ENCODE measurements at places on chromosomes 16 and 17. TPM values are rescaled to one million over a fixed set of nuclear protein-coding genes. Genes with fewer than 3 reads are reported as not detected.

Gene SLC52A1
- total RNA-seq, result 0.23 TPM

Gene SOX9
- not detected for total RNA-seq

GRCh38 chr17:45052052-45052772 is 780 bp upstream of the DCAKD start:
- H3K36me3 ChIP-seq, result peaks cover 10% of the 10 kb centered on the region
- H3K27me3 ChIP-seq, result peaks cover 2% of the 10 kb centered on the region
- DNase-seq, result peak; percentile 55
- peak overlapping the region; percentile 83 for H3K4me3 ChIP-seq
- H3K27ac ChIP-seq, result peak overlapping the region; percentile 87
- peaks cover 40% of the 10 kb centered on the region for H3K4me1 ChIP-seq

GRCh38 chr17:60641810-60642220 is 35.8 kb upstream of the BCAS3 start:
- peaks cover 19% of the 10 kb centered on the region for H3K36me3 ChIP-seq
- no peak overlapping the region for H3K27ac ChIP-seq
- no peaks in the 10 kb centered on the region for H3K27me3 ChIP-seq
- H3K4me1 ChIP-seq, result peaks cover 15% of the 10 kb centered on the region

Gene IL21R
- 101 TPM for total RNA-seq

DNA sequence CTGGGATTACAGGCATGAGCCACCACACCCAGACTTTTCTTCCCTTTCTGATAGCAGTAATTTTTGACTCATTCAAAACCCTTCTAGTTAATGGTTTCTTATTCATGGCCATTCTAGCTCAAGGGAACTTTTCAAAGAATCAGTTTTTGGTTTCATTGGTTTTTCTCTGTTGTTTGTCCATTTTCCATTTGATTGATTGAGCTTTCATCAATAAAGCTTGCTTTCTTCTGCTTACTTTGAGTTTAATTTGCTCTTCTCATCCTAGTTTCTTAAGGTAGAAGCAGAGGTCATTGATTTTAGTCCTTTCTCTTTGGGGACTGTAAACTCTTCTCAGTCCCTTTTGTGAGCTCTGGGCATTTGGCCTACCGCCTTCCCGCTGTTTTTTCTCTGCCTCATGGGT is 82.0 kb upstream of the CHMP6 start:
- peaks cover 32% of the 10 kb centered on the region for H3K36me3 ChIP-seq
- H3K27ac ChIP-seq, result no peak overlapping the region
- no peak overlapping the region for H3K4me3 ChIP-seq
- no peaks in the 10 kb centered on the region for H3K4me1 ChIP-seq
- no peak for DNase-seq

DNA sequence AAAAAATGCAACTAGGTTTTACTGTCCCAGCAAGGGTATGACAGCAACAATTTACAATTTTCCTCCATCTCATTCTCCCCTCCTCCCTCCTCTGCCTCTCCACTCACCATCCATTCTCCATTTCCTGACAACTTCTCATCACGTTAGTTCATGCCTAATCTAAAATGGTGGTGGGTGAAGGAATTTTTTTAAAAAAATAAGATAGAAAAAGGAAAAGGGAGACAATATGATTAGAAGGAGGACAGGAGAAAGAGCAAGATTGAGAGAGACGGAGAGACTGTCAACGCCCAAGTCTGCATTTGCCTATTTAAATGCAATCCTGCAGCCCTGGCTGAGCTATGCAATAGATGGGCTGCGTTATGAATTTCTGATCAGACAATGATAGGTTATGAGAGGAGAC is 380.7 kb upstream of the PSMD7 start:
- DNase-seq, result no peak
- H3K4me1 ChIP-seq, result no peaks in the 10 kb centered on the region
- H3K36me3 ChIP-seq, result no peaks in the 10 kb centered on the region
- H3K4me3 ChIP-seq, result no peak overlapping the region
- H3K27me3 ChIP-seq, result no peaks in the 10 kb centered on the region

DNA sequence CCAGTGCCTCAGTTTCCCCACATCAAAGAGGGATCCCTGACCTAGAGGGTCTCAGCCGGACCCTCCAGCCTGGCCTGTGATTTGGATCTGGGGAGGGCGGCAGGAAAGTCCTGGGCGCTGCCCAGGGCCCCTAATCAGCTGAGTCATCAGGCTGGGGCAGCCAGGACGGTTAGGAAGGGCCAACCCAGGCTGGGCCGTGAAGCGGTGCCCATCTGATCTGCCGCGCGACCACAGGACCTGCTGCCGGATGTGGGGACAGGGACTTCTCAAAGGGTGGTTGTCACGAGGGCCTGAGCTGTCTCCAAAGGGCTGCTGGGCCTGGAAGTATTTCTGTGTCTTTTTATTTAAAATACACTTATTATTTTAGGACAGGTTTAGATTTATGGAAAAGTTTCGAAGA is 4.4 kb downstream of the TPSAB1 start:
- no peak overlapping the region for H3K4me3 ChIP-seq
- H3K36me3 ChIP-seq, result no peaks in the 10 kb centered on the region
- H3K27me3 ChIP-seq, result peaks cover 10% of the 10 kb centered on the region
- H3K4me1 ChIP-seq, result no peaks in the 10 kb centered on the region
- no peak overlapping the region for H3K27ac ChIP-seq

Gene ENKD1
- total RNA-seq, result 11.8 TPM
